ENCODE measurements at places on chromosomes 16 and 17.

- no peak for DNase-seq
These were observed 402.7 kb upstream of the TNRC6C start for GRCh38 chr17:77555741-77556291.

DNA sequence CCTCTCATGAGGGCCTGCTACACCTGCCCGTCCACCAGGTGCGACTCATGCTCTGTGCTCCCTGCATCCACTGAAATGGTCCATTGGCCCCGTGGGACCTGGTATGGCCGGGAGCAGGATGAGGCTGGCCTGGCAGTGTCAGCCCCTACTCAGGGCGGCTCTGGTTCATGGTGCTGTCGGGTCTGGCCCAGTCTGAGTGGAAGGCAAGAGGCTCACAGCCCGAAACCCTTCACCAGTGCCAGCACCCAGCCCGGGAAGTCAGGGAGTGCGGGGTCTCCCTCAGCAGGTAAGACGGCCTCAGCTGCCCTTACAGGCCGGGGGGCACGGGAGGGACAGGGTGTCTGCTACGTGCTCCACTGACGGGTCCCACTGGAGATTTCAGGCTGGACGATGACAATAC lies 40.5 kb upstream of the RASD1 start:
- no peak for DNase-seq

- peak; percentile 77 for DNase-seq
These were observed 23.1 kb upstream of the C16orf78 start for GRCh38 chr16:49350265-49351095.

- no peak for DNase-seq
These were observed 3.3 kb upstream of the HBZ start for GRCh38 chr16:149024-149660.

- peak; percentile 93 for DNase-seq
These were observed 28.8 kb downstream of the GINS2 start for GRCh38 chr16:85659805-85660511.

DNA sequence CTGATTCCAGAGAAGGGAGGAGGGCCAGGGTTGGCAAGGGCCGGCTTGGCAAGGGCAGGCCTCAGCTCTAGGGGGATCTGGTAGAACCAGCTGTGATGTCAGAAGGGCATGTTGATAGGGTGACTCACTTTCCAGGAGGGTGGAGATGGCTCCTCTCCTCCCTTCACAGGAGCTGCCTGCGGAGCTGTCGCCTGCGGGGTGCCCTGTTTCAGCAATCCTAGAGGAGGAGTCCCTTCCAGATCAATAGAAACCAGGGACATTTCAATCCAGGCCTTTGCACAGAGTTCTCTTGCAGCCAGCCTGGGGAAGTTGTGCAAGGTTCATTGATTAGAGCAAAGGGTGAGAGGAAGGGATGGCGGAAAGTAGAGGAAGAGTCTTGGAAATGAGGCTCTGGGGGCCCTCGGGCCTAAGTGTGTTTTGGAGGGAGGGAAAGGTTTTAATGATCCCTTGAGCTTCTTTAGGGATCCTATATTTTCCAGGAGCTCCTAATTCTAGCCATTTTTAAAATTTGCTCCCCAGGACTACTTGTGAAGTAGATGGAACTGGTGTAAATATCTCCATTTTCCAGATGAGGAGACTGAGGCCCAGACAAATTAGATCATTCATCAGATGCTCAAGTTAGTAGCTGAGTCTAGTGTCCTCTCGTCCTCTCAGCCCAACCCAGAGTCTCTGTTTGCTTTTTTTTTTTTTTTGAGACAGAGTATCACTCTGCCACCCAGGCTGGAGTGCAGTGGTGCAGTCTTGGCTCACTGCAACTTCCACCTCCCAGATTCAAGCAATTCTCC lies 24.8 kb upstream of the CSNK2A2 start:
- DNase-seq = no peak

DNA sequence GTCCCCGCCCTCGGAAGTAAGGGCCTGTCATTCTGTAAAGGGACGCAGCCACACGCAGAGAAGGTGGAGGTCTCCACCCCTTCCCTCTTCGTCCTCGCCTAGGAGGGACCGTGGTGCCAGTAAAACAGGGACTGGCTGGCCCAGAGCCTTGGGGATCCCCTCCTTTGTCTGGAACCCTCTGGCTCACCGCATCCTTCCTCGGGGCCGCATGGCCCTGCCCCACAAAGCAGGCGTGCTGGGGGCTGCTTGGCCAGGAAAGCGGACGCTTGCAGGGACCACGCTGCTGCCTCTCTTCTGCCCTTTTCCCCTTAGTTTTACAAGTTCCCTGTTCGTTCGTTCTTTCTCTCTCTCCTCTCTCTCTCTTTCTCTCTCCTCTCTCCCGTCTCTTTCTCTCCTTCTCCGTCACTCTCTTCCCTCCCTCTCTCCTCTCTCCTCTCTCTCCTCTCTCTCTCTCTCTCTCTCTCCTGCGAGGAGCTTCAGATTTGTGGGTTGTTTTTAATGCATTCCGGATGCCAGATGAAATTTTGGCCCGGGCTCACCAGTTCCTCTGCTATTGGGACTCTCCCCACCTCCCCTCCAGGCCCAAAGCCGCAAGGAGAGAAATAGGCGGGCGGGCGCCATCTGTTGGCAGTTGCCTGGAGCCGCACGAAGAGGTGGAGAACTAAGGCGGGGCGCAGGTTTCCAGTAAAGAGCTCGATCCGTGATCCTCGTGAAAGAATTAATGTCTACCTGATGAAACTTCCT lies 35.1 kb upstream of the CDRT4 start:
- DNase-seq = peak; percentile 81

DNA sequence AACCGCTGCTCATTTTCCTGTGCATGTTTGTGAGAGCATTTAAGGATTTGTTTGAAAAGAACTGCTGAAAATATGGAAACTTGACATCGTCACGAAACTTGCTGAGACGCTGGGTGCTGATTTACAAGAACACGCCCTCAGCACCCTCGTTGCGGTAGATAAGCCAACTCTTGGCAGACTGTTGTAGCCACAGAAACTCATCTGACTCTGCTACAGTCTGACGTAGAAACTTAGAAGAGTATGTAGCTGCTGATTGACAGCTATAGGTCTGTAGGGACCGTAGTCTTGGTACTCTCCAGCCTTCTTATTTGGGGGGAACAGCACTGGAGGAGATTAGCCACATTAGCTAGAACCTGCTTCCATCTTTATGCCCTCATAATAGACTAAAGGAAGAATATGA lies 36.1 kb upstream of the MYH2 start:
- DNase-seq = no peak

DNA sequence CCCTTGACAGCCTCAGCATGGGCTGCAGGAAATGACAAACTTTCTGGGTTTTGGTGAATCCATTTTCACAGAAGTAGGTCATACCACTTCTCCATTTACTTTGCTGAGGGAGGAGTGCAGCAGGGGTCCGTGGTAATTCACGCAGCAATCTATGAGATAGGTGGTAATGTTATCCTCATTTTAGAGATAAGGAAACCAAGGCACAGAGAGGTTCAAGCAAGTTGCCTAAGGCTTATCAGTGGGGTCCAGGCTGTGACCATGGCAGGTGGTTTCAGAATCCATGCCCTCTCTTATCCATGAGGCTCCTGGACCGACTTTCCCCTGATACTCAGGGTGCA lies 12.6 kb downstream of the TBX4 start:
- no peak for DNase-seq

GRCh38 chr17:2459917-2460271 lies 51.8 kb downstream of the METTL16 start:
- DNase-seq = no peak

DNA sequence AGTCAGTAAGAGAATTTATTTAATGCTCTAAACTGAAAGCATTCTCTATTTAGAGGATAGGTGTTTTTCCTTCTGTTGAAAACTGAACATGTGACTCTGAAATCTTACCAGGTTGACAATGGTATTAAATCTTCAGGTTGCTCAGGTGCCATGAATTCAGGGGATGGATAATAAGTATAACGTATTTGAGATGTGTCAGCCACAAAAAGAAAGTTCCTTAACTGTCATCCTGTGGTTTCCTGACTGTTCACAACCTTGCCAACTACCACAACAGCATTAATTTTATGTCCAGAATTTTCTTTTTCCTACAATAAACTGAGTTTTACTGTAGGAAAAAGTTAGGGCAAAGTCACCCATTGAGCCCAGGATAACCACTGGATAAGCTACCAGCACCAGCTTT lies 243.3 kb upstream of the PSMD7 start:
- no peak for DNase-seq

DNA sequence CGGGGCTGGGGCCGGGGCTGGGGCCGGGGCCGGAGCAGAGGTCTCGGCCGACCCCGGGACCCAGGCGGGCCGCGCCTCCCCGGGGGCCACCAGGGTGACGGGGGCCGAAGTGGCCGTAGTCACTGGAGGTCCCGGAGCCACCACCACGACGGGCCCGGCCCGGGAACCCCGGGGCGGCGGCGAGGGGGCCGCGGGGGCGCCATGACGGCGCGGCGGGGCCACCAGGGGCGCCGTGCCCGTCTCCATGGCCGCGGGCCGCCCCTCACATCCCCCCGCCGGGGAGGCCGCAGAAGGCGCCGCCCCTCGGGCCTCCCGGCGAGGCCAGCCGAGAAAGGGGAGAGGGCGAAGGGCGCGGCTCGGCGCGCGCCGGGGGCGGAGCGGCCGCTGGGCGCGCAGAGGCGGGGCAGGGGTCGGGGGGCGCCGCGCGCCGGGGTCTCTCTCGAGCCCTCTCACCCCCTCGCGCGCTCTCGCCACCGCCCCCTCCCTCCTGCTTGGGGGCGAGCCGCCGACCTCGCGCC lies 297 bp downstream of the TBC1D10B start:
- DNase-seq = no peak

DNA sequence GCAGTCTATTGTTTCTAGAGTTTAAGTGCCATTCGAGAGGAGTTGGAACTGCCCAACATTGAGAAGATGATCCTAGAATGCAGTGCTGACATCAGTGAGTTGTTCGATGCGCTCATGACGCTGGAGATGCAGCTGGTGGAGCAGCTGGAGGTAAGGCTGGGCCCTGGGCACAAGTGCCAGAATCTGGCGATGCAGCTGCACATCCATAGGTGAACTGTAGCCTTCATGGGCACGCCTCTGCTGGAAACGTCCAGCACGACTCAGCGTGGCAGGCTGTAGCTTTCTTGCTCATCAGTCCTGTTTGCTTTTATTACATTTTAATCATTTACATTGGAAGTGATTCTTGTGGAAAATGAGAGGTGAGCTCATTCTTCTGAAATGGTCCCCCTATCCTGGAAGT lies 31.7 kb downstream of the DRC3 start:
- DNase-seq = no peak

DNA sequence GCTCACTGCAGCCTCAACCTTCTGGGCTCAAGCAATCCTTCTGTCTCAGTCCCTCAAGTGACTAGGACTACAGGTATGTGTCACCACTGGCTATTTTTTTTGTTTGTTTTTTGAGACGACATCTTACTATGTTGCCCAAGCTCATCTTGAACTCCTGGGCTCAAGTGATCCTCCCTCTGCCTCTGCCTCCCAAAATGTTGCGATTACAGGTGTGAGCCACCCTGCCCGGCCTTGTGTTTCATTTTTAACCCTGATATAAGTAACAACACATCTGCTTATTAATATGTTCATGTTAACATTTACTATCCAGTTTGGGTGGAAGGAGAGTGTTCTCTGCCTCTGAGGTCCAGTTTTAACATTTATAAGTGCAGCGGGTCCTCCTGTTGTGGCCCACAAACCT lies 3.1 kb downstream of the FAM20A start:
- DNase-seq = no peak

GRCh38 chr17:17681744-17682292 lies 560 bp downstream of the RAI1 start:
- peak; percentile 59 for DNase-seq

GRCh38 chr17:81926451-81927151 lies 934 bp downstream of the MAFG start:
- DNase-seq = peak; percentile 87

DNA sequence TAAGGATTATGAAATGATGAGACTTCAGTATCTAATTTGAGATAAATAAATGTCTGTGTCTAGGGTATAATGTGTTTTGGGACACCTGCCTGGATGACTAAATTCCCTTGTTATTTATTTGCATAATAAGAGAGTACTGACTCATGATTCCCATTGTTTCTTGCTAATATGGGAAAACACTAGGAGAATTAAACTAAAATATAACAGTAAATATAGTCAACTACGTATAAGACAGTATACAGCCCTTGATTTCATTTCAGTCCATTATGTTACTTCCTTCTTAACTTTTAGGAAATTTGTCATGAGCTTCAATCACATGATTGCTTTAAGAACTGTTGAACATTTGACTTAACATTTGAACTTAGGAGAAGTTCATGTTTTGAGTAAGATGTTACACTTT lies 62.4 kb downstream of the VMP1 start:
- no peak for DNase-seq

DNA sequence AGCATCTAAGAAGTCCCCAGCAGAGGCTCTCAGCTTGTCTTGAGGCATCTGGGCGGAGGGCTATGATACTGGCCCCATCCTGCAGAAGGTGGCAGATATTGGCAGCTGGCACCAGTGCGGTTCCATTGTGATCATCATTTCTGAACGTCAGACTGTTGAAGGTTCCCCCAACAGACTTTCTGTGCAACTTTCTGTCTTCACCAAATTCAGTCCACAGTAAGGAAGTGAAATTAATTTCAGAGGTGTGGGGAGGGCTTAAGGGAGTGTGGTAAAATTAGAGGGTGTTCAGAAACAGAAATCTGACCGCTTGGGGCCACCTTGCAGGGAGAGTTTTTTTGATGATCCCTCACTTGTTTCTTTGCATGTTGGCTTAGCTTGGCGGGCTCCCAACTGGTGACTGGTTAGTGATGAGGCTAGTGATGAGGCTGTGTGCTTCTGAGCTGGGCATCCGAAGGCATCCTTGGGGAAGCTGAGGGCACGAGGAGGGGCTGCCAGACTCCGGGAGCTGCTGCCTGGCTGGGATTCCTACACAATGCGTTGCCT lies at the start of gene CIITA:
Gene CIITA, plus strand, starts transcription at position 404 of the 543 bp plus-strand sequence. Its CDS starts 129 bp downstream, at position 533.
- peak; percentile 88 for DNase-seq

DNA sequence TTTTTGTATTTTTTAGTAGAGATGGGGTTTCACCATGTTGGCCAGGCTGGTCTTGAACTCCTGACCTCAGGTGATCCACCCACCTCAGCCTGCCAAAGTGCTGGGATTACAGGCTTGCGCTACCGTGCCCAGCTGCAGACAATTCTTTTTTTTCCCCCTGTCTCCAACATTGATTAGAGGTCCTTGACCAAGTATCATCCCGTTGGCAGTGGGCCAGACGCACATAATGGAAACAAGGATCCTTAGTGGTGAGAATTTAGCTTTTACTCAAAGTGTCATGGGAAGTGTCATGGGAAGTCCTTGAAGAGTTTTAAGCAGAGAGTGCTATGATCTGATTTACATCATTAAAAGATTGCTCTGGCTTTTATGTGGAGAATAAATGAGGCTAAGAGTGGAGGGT lies 2.1 kb upstream of the FBXO47 start:
- no peak for DNase-seq

Measured in GM13977 (cell line).